ENCODE measurements at places on chromosomes 7 and 10.

- peak; percentile 55 for DNase-seq
Measured at GRCh38 chr7:29255906-29256692, 61.5 kb downstream of the CHN2 start.

DNA sequence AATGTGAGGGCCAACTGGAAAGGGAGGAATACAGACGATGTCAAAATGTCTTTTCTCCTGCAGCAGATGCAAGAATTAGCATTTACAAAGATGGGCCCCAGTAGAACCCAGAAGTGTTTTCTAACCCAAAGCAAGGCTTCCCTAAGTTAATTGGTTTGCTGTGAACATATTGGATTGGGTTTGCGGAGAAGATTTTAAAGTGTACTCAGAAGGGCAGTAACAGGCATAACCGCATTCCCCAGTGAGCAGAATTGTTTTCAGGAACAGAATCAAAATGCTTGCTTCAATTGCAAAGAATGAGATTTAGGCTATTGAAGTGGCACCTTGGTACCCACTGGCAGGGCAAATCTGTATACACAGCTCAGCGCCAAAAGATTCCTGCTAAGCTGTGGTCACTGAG is 78.0 kb downstream of the NRP1 start:
- DNase-seq: no peak

DNA sequence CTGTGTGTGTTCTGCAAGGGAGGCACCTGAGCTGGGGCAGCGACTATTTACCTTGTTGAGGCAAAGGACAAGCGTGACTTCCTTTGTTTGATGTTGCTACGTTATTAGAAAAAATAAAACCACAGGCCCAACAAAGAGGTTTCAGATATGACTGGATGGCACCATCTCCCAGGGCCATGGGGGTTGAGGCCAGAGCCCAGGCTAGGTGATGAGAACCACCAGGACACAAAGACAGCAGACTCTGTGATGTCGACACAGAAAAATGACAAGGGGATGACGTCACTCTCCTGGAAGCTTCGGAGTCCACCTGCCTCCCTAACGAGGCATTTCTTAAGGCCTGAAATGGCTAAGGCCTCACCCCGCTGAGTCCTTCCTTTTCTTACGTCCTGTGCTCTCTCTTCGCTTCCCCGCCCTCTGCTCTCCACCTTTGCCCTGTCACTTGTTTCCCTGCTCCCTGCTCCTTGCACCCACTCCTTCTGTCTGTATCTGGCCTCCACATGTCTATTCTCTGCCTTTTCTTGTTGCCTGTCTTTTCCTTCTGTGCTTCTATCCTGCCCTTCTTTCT is 83.0 kb upstream of the ADRB1 start:
- peak; percentile 93 for DNase-seq

- DNase-seq: peak; percentile 18
Measured at GRCh38 chr7:46996972-46997371, 584.9 kb downstream of the TNS3 start.

DNA sequence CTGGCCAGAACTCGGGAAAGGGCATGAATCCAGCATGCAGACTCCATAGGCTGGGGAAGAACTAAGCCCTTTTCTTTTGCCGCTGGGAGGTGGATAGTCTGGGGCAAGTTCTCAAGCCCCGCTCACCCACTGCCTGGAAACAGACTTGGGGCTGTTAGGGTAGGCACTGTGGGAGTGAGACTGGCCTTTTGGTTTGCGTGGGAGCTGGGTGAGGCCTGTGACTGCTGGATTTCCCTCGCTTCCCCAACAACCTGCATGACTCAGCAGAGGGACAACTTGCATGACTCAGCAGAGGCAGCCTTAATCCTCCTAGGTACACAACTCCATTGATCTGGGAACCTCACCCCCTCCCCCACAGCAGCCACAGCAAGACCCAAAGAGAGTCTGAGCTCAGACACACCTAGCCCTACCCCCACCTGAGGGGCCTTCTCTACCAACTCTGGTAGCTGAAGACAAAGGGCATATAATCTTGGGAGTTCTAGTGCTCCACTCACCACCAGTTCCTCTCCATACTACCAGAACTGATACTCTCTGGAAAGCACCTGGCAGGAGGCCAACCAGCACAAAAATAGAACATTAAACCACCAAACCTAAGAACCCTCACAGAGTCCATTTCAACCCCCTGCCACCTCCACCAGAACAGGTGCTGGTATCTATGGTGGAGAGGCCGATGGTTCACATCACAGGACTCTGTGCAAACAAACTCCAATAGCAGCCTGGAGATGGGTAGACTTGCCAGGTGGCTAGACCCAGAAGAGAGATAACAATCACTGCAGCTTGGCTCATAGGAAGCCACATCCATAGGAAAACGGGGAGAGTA is 81.4 kb upstream of the LAMB4 start:
- DNase-seq: peak; percentile 81

- no peak for DNase-seq
Measured at GRCh38 chr10:86113501-86113900, 253.1 kb downstream of the GRID1 start.

DNA sequence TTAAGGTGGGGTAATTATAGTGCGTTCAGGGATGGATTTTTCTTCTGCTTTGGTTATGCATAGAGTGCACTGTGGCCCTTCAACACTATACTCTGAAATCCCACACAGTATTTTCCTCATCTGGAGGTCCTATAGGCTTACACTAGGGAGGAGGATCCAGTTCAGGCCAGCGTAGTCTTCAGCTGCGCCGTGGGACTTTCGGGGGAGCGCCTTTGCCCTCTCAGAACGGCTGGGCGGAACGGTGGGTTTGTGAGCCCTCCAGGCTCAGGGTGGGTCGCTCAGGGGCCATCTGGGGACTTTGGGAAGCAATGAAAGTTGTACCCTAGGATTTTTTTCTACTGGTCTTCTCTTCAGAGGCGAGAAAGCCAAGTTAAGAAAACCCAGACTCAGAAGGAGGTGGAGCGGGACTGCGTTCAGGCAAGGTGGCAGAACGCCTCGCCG is 652 bp upstream of the VPS26A start:
- no peak for DNase-seq

GRCh38 chr10:81995254-81995653 is 120.3 kb downstream of the NRG3 start:
- no peak for DNase-seq

- no peak for DNase-seq
Measured at GRCh38 chr7:114925434-114925833, 3.5 kb downstream of the MDFIC start.

- no peak for DNase-seq
Measured at GRCh38 chr7:15688279-15688626, 1.8 kb upstream of the MEOX2 start.

DNA sequence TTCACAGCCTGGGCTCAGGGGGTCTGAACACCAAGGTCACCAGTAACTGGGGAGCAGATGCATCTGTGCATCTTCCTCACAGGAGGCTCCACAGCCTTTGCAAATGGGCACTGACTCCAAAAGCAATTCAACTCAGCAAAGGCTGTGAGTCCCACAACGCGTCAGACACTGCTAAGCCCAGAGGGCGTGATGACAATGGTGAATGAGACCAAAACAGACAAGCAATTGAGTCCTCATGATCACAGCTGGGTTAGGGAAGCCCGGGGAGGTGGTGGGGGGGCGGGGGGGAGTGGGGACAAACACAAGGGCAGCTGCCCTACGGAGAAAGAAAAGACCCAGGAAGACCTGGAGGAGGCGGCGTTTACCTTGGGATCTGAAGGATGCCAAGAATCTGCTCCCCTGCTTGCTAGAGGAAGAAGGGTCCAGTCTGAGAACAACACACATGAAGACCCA is 61.6 kb upstream of the RNF32 start:
- DNase-seq: no peak

- DNase-seq: no peak
Measured at GRCh38 chr10:76251841-76252671, 820.6 kb downstream of the LRMDA start.

- DNase-seq: no peak
Measured at GRCh38 chr10:133282846-133283390, 6.2 kb upstream of the ADAM8 start.

DNA sequence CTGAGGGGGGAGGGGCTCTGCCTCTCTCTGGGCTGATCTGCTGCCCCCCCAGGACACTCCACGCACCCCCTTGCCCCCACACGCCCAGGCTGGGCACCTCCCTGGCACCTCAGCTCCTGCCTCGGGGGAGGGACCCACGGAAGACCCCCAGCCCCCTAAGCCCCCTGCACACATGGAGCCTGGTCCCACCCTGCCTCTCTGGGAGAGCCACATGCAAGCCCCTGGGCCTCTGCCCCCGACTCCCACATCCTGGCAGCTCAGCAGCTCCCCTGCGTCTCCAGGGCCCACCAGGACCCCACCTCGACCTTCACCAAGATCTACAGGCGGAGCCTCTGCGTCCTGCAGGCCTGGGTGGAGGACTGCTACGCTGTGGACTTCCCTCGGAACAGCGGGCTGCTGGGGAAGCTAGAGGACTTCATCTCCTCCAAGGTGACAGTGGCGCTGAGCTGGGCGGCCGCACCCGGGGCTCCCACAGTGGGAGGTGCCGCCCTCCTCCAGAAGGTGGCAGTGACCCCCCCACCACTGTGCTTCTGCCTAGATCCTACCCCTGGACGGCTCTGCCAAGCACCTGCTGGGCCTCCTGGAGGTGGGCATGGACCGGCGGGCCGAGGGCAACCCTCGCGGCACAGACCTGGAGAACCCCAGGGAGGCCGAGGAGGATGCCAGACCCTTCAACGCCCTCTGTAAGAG is 18.7 kb upstream of the UTF1 start:
- DNase-seq: no peak

DNA sequence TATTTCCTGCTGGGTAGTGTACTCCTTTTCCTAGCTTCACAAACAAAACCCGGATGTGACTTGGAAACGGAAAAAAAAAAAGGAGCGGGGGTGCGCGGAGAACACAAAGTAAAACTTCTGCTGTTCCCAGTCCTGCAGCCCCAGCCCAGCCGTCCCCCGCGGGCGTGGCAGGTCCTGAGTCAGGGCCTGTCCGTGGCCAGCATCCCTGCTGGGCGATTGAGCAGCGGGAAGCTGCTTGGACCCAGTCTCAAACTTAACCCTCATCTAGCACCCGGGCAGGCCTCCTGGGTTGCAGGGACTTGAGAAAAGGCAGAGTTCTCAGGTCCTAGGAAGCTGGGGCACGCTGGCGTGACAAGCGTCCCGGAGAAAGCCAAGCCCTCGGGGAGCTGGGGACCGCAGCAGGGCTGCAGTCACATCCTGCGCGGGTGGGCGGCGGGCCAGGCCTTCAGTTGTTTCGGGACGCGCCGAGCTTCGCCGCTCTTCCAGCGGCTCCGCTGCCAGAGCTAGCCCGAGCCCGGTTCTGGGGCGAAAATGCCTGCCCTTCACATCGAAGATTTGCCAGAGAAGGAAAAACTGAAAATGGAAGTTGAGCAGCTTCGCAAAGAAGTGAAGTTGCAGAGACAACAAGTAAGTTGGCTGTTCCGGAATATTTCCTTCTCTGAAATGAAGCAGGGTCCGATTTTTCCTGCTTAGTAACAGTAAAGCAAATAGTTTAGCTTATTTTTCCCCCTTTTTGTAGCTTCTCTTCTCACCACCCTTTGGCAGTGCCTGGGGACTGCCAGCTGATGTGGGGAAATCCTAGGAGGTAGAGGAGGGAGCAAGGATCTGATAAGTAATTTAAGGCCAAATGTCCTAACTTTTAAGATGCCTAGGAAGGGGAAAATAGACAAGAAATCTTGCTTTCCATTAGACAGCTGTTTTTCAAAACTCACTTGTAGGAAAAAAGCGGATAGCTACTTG is at the start of gene GNG11:
Gene GNG11 (plus strand): TSS at position 129 of the 960 bp plus-strand sequence. CDS start 403 bp downstream, at position 532.
- no peak for DNase-seq

- no peak for DNase-seq
Measured at GRCh38 chr10:102453502-102453901, 2.2 kb upstream of the C10orf95 start.

Data from DMS153 (cell line).